ENCODE measurements at places on chromosomes 1 and 21.

DNA sequence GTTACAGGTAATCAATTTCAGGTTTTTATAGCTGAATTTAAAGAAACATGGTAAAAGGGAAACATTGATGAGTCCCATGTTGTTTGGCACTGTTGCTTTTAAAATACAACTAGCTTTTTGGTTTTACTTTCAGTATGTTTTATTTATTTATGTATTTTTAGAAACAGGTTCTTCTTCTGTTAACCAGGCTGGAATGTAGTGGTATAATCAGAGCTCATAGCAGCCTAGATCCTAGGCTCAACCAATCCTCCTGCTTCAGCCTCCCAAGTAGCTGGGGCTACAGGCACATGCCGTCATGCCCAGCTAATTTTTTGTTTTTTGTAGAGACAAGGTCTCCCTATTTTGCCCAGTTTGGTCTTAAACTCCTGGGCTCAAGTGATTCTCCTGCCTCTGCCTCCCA is 50.4 kb downstream of the CTTNBP2NL start:
- no peak for DNase-seq

- DNase-seq = no peak
Measured at GRCh38 chr1:209770636-209771415, 13.5 kb downstream of the C1orf74 start.

DNA sequence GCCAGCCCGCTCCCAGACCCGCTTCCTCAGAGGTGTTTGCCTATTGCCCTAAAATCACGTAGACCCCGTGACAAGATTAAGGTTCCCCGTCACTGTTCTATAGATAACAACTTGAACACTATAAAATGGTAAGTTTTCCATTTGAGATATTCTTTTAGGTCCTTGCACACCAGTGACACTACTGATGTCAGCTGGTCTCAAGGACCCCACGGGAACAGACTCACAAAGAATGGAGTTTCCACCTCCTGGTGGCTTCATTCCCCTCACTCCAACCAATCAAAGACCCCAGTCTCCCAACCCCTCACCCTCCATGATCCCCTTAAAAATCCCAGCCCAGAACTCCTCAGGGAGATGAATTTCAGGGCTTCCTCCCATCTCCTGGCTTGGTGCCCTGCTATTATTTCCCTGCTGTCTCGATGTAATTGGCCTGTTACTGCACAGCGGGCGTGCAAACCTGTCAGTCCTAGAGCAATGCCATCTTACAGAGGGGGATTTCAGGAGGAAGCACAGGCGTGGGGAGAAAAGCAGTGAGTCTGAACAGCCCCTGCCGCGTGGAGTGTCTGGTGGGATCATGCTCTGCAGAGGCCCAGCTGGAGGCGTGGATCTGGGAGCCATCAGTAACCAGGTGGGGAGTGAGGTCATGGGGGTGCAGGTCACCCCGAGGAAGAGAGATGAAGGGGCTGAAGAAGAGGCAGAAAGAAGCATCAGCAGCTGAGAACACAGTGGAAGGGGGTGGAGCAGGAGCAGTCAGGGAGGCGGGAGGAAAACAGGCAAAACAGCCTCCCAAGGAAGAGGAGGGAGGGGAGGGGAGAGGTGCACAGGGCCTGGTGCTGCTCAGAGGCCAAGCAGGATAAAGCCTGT is 35.1 kb upstream of the LBR start:
- DNase-seq = no peak

GRCh38 chr1:27141266-27142003 is 13.5 kb downstream of the SLC9A1 start:
- no peak for DNase-seq

GRCh38 chr1:96073100-96073499 is 648.5 kb upstream of the PTBP2 start:
- DNase-seq = no peak

DNA sequence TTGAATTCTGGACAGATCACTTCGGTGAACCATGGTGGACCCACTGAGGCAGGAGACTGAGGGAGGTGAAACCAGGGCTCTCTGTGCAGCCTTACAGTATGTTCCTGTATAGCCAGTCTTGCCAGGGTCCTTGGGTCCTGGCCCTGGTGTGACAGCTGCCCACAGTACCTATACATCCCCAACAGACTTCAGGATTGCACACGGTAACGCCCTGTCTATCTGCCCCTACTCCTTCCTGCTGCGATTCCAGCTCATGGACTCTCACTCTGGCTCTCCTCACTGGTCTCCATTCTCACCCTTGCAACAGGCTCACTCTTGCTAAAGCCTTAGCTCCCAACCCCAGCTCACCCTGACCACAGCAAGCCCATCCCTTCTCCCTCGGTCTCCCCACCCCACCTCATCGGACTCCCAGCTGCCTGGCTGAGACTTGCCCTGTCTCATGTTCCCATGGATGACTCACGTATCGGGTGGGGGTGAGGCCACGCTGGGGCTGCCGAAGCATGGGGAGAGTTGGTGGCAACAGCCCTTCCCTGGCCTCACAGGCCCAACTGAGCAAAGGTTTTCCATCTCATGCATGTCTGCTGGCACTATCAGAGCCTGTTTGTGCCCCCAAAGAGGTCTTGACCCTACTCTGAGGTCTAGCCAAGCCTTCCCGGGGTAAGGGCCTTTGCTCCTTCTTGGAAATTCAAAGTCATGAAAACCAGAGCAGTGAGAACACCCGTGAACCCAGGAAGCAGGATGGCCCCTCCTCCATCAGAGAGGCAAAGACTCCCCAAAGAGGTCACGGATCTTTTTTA is 7.1 kb downstream of the PHLDA3 start:
- DNase-seq = no peak

DNA sequence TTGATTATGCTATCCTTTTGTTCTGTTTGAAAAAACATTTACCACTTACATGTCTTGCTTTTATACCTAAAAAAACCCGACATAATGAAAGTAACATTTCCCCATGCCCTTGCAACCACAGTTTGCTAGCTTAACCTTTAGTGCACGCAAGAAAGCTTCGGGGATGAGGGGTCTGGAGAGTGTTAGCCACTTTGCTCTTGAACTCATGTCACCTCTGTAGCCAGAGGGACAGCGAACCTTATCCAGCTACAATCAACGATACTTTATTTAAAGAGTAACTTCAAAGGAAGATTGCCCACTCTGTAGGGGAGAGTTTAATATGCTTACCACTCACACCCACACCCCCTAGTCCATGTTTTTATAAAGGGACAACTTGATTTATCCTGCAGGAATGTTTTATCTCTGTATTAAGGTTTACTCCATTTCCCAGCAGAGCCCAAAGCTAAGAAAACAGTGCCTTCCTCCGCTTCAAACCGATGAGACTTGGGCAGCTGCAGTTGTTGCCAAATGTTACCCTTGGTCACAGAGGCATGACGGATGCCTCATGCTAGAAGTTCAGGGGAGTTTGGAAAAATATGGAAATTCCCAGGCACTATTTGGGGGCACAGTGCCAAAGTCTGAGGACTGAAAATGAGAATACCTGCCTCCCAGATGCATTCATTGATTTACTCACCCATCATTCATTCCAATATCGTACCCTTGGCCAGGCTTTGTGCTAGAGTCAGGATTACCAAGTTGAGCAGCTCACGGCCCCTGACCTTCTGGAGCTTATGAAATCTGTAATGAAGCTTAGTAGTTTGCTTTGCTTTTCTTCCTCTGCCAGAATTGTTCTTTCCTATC is 61.4 kb upstream of the VCAM1 start:
- DNase-seq = no peak

GRCh38 chr1:65045022-65045817 is 78.9 kb upstream of the JAK1 start:
- no peak for DNase-seq

GRCh38 chr1:101365878-101366277 is 129.1 kb downstream of the S1PR1 start:
- DNase-seq = no peak

- no peak for DNase-seq
Measured at GRCh38 chr1:245546875-245547274, 392.1 kb downstream of the KIF26B start.

All from activated T-helper 1 cell treated with anti-CD3 and anti-CD28 coated beads, Interleukin-12 subunit alpha, Interleukin-12 subunit beta, Interleukin-2, Interleukin-4 antibody, amounts not matched to agents 30 ng/mL and 10 ng/mL and 1 ng/mL, durations not matched to agents 14 hours and 24 hours and 36 hours (primary cell).